ENCODE measurements at places on chromosomes 12 and 14.

DNA sequence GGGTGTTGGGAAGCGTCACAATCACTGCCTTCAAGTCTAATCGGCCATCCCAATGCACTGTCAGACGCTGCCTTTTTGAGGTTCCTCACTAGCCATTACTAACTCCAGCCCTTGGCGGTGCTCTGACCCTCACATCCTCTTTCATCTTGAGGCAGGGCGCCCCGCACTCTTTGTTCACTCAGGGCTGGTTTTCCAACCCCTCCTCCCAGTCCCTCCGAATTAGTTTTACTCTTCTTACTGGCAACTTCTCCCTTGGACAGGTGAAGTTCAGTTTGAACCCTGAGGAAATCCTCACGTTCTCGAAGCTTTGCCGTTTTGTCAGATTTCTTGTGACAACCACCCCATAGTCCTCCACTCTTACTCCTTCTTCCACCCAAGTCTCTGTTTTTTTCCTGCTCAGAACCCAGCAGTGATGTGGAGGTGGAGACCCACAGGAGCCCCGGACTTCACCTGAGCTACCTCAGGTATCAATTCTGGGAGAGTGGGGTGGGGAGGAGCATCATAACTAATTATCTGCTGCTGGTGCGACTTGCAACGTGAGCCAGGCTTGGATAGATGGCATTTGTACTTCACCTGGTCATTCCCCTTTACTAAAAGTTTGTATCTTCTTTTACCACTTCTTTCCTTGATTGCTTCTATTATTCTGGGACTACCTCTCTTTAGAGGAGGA is 757 bp downstream of the ZC3H10 start:
- no peak for DNase-seq

- peak; percentile 64 for DNase-seq
Observed at GRCh38 chr12:121673013-121673511, 3.6 kb upstream of the MORN3 start.

- DNase-seq: no peak
Observed at GRCh38 chr12:93813972-93814821, 137.0 kb downstream of the CRADD start.

DNA sequence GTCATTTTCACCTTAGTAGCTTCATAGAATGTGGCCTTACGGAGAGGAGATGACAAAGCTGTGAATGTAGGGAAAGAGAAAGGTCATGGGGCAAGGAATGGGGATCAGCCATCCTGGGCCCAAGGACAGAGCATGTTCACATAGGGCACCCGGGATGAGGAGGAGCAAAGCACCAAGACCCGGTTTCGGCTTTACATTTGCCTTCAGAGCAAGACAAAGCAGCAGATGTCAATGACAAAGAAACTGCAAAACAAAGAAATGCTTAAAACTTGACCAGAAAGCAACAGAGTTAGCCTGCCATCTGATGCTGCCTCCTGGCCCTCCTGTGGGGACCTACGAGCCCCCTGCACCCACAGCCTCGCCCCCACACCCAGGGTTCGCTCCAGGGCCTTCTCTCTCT is 249.2 kb downstream of the SLC41A2 start:
- DNase-seq: no peak

GRCh38 chr12:115251727-115252126 is 567.8 kb upstream of the TBX3 start:
- no peak for DNase-seq

DNA sequence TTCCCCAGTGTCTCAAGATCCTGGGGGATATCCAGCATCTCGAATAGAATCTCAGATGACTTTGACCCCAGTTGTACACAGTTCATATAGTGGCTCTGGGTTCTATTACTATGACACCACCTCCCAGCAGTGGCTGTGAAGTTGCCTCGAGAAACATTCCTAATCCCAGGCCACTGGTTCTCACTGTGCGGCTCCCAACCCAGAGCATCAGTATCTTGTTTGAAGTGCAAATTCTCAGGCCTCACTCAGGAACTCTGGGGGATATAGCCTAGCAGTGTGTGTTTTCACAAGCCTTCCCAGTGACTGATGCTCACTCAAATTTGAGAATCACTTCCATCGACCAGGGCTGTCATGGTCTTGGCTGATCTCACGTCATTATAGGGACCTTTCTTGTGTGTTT is 69.3 kb upstream of the IGF1 start:
- no peak for DNase-seq

- no peak for DNase-seq
Observed at GRCh38 chr14:26363689-26364088, 234.1 kb downstream of the NOVA1 start.

DNA sequence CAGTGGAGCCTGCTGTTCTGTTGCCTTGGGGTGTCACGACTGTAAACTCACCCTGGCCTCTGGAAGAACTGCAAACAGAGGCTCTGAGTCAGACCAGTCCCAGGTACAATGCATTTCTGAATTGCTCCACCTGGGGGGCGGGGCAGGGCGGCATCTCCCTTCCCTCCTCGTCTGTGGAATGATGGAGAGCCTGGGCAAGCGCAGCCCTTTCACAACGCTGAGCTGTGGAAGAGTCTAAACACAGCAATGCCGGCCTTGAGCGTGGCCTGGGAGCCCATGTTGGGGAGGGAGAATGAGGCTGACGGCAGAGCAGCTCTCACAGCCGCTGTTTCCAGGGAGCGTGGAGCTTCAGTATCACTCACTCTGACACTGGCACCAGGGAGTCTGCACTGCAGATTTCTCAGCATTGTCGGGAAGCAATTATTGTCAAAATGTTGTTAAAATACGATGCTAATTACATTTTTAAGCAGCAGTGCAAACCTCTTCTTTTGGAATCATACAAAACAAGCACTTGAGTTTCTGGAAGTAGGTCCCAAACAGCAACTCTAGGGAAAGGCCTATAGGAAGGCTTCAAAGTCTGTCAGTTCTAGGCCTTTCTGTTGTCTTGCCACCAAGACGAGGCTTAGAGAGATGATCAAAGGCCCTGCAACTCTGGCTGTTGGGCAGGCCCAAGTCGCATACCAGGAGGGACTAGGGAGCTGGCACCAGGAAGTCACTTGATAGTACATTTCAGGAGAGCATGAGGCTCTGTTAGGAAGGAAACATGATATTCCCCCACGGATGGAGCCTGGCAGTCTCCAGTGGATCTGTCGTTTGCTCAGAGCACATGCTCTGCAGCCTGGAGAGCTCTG is 244.0 kb upstream of the FKBP4 start:
- no peak for DNase-seq

- no peak for DNase-seq
Observed at GRCh38 chr14:93054006-93054405, 61.7 kb downstream of the ITPK1 start.

- no peak for DNase-seq
Observed at GRCh38 chr12:64147875-64148274, 74.2 kb downstream of the KICS2 start.

DNA sequence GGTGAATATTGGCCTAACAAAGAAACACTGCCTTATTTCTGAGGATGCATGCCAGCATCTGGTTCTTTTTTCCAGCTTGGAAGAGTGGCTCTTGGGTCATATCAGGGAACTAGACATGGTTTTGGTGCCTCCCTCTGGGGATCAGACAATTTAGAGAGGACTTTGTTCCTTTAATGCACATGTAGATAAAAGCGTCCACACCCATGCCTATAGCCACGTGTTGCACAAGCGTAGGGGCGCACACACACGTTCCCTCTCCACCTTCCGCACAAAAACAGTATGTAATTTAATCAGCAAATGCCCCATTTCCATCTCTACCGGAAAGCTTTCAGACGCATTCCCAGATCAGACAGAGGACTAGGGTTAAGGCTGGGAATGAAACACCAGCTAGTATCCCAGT is 61.7 kb upstream of the RIC8B start:
- DNase-seq: no peak

GRCh38 chr14:69559581-69560011 is 15.1 kb downstream of the CCDC177 start:
- peak; percentile 44 for DNase-seq

GRCh38 chr12:112018571-112019237 is 5.5 kb downstream of the ERP29 start:
- no peak for DNase-seq

DNA sequence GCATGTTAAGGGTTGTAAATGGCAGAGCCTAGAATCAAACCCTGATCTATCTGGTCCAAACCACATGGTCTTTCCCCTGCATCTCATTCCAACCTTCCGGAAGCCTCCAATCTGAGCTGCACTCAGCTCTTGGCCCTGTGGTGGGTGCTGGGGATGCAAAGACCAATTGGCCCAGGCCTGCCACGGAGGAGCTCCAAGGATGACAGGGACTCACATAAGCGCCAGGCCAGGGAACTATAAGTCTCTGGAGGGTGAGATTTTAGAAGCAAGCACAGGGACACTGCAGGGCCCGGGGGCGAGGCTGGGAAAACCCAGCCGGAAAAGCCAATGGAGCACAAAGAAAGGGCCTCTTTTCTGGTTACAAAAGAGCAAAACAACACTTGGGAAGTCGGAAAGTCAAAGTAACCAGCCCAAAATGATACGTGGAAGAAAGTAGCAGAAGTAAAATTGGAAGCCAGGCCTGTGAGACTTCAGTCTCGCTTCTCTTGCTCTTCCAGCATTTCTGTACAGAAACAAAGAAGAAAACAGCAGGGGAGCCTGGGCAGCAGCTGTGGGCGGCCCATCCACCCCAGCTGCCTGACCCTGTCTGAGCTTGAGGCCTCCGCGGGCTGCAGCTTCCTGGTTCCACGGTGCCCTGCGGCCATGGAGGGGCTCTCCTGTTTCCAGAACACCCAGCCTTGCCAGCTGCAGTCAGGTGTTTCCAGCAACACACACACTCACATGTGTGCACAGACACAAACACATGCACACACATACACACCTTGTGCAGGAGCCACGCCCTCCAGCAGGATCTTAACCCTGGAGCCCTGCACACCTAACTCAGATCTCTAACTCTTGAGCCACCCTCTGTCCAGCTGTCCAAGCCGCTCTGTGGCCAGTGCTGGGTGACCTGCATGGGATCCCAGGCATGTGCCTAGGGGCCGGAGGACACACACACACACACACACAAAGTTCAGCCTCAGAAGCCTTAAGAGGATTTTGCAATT is 178.2 kb downstream of the BCL11B start:
- DNase-seq: no peak

DNA sequence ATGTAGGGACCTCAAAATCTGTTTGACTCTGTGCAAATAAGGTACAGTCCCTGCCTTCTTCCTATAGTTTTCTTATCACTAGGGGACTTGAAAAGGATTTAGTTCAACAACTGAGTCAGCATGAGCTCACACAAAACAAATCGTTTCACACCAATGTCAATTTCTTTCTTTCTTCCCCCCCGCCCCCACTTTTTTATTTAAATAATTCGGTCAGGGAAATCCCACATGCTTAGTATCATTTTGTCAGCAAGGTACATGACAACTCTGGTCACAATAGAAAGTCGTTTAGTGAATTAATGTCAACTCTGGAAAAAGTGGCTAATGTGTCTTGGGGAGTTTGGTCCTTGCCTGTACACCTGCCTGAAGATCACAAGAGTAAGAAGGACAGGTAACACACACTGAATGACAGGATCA is 232.2 kb upstream of the PLEKHG7 start:
- no peak for DNase-seq

GRCh38 chr12:87274594-87275245 is 754.5 kb downstream of the C12orf50 start:
- DNase-seq: peak; percentile 24

DNA sequence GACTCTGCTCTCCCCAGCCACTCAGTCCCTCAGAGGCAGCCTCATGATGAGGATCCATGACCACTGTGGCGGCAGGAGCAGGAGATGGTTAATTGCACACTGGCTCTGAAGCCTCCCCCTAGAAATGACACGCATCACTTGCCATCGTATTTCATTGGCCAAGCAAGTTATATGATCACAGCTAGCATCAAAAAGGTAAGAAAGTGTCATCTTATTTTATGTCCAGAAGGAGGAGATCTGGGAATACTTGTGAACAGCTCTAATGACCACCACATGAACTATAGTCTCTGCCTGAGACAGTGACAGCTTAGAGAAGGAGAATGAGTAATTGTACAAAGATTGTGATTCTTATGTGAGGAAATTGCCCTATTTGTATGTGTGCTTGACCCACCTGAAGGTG is 363.4 kb downstream of the NUAK1 start:
- no peak for DNase-seq

DNA sequence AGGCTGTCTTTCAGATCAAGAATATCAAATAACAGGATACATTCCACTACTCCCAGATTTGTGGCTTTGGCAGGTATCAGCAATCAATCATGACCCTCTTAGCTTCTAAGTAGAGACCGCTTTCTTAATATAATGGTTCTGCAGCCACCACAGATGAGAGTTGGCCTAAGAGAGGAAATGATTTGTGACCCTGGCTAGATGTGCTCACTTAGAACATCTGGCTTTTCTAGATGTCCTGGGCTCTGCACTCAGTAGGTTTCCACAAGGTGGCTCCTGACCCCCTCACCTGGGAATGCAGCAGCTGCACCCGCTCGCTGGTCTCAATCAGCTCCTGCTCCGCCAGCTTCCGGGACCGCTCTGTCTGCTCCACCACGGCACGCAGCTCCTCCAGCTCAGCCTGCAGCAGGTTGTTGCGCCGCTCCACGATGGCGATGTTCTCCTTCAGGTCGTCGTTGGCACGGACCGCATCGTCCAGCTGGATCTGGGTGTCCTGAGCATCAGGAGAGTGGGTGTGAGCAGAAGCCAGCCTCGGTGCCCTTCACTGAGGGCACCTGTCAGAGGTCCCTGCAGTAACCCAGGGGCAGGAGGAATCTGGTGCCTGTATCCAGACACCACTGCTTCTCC is 8.9 kb downstream of the CMTM5 start:
- no peak for DNase-seq

DNA sequence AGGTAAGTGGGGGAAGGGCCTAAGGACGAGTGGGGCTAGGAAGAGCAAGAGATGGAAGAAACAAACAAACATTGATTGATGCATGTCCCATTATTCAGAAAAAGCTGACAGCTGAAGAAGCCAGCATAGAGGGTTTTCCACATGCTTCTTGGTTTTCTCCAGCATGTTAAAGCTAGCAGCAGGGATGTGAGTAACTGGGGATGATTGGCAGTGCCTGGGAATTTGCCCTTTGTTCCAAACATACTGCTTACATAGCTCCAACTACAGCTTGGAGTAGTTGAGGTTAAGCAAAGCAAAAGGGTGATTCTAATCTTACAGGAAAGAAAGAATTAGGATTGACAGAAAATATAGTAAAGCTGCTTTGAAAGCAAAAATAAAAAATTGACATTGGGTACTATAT is 68.0 kb upstream of the IFNG-AS1 start:
- no peak for DNase-seq

- peak; percentile 39 for DNase-seq
Observed at GRCh38 chr12:13941258-13942249, 39.8 kb downstream of the GRIN2B start.

GRCh38 chr12:32885831-32886230 is 10.7 kb downstream of the PKP2 start:
- DNase-seq: no peak
